ENCODE measurements at places on chromosomes 4 and X. TPM values are rescaled to one million over a fixed set of nuclear protein-coding genes. Genes with fewer than 3 reads are reported as not detected.

The RAB33A gene
- not detected for total RNA-seq

The HMX1 gene
- total RNA-seq = not detected

The MCTS1 gene
- 20.7 TPM for total RNA-seq

The APELA gene
- total RNA-seq = not detected

The TMPRSS11D gene
- total RNA-seq = not detected

The PPARGC1A gene
- 12.2 TPM for total RNA-seq

The NLGN3 gene
- total RNA-seq = 0.04 TPM

The SLBP gene
- total RNA-seq = 12.7 TPM

The BST1 gene
- 2.8 TPM for total RNA-seq

The COL25A1 gene
- 0.34 TPM for total RNA-seq

The PPP2R2C gene
- total RNA-seq = 0.69 TPM

The PROM1 gene
- total RNA-seq = 23.0 TPM

The SPRY1 gene
- 19.4 TPM for total RNA-seq

The SYTL4 gene
- 6.1 TPM for total RNA-seq

The SSX4 gene
- not detected for total RNA-seq

- H3K27ac ChIP-seq = no peak overlapping the region
- no peak for DNase-seq
- H3K4me1 ChIP-seq = no peaks in the 10 kb centered on the region
- H3K27me3 ChIP-seq = no peaks in the 10 kb centered on the region
- H3K4me3 ChIP-seq = no peak overlapping the region
These were observed 153.3 kb downstream of the IL15 start for GRCh38 chr4:141789716-141790115.

GRCh38 chr4:48556268-48556667, 66.2 kb downstream of the ZAR1 start:
- no peak overlapping the region for H3K4me3 ChIP-seq
- peaks cover 47% of the 10 kb centered on the region for H3K36me3 ChIP-seq

GRCh38 chr4:81213671-81214070, 1.4 kb downstream of the PRKG2 start:
- no peaks in the 10 kb centered on the region for H3K36me3 ChIP-seq
- H3K27ac ChIP-seq = no peak overlapping the region
- DNase-seq = no peak
- no peak overlapping the region for H3K4me3 ChIP-seq

DNA sequence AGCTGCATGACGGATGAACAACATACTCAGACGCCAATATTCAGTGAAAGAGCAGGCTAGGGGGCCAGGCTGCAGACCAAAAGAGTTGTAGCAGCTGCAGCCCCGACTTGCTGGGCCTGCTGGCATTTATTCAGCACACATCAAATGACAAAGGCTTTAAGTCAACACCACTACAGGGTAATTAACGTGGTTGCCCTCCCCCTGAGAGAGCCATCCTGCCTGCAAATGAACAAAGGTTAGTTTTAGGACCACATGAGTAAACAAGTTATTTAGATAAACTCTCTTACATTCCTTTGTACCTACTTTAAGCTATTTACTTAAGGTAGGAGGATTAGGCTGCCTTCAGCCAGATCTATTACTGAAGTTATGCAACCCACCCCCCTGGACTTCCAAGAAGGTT, 1329.1 kb downstream of the PCDH18 start:
- no peak overlapping the region for H3K4me3 ChIP-seq
- no peak for DNase-seq
- no peaks in the 10 kb centered on the region for H3K36me3 ChIP-seq
- H3K27ac ChIP-seq = no peak overlapping the region

DNA sequence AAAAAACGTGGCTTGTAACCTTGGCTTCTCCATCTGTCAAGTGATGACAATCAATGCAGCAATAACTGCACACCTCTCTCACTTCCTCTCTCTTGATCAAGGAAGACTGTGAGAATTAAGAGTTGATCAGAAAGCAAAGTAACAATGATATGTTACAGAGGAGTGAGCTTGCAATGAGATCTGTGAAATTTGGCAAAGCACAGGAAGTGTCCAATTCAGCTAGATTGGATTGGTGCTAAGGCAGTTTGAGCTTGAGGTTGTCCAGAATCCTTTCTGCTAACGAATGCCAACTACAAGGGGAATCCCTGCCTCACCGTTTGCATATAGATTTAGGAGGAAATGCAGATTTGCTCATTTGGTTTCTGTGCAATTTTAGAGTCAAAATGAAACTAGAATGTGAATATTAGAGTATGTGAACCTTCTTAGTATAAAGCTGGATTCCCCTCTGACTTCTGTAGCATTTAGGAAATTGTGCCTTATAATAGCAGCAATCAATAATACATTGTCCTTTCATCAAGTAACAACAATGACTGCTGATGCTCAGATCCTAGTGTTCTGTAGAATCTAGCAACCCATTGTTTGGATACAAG, 346.4 kb downstream of the PTTG2 start:
- no peak for DNase-seq
- H3K36me3 ChIP-seq = no peaks in the 10 kb centered on the region
- no peak overlapping the region for H3K4me3 ChIP-seq

- no peak for DNase-seq
- H3K4me1 ChIP-seq = no peaks in the 10 kb centered on the region
- H3K27me3 ChIP-seq = no peaks in the 10 kb centered on the region
- H3K27ac ChIP-seq = no peak overlapping the region
These were observed 22.9 kb upstream of the PDLIM5 start for GRCh38 chr4:94428884-94429283.

DNA sequence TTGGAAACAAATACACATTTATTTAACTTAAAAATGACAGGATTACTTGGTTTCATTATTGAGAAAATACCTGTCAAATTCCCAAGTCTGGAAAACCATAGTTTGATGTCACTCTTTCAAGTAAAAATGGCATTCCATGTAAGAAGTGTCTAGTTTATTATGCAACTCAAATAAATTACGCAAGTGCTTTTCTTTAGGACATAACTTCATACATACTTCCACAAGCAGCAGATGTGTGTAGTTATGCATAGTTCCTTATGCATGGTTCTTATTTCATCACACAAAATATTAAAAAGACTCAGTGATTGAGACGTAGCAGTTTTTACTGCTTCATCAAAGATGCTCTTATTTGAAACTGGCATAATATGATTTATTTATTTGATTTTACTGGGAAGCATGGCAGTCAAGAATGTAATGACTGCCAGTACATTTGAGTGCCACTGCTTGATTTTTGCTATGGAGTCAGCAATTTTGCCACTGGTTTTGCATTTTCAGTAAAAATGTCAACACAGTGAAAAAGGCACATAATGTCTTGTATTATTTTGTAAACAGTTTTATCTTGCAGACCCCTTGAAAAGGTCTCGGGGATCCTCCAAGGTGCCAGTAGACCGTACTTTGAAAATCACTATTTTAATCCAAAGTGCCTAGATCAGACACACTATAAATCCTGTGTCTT, 62.1 kb downstream of the CLCN3 start:
- no peaks in the 10 kb centered on the region for H3K4me1 ChIP-seq
- no peaks in the 10 kb centered on the region for H3K36me3 ChIP-seq
- H3K27me3 ChIP-seq = no peaks in the 10 kb centered on the region
- DNase-seq = no peak
- H3K27ac ChIP-seq = no peak overlapping the region

DNA sequence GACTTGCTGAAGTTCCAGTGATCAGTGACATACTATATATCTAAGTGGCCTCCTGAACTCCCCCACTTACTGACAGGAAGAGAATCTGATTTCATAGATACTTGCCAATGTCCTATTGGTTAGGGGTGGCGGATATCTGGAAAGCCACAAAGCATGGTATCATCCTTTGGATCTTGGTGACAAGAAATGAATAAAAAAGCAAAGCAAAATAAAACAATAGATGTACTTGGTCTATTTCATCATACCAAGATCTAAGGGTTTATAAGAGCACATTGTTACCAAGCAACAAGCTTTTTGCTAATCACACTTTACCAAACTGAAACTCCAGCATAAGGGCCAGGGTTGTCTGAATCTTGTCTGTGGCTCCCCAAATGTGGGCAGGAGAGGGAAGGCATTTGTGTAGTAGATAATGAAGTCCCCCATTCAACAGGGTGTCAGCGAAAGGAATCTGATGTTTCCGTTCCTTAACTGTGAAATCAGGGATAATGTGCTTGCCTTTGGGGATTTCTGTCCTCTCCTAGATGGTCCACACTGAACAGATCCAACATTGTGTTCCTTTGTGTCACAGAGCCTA, 125.0 kb upstream of the SMIM10 start:
- no peak overlapping the region for H3K27ac ChIP-seq
- no peaks in the 10 kb centered on the region for H3K36me3 ChIP-seq

DNA sequence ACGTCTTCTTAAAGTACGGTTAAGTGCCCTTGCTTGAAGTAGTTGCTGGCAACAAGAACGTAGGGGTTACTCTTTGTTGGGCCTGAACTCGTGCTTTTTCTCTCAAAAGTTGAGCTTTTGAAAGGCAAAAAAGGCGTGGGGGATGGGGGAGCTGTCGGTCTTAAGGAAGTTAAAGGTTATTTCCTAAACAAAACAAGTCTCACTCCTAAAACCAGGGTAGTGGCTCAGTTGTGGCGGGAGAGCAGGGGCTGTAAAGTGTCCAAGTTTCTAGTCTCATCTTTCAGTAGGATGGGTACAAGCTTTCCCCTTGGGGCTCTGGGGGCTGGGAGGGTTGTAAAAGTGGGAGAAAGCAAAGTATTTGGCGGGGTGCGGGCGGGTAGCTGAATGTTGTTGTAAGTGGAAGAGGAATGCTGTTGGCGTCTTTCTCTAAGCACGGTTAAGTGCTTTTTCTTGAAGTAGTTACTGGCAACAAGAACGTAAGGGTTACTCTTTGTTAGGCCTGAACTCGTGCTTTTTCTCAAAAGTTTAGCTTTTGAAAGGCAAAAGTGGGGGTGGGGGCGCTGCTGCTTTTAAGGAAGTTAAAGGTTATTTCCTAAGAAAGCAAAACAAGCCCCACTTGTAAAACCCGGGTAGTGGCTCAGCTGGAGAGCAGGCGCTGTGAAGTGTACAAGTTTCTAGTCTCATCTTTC, 904 bp upstream of the WDR1 start:
- H3K27ac ChIP-seq = peak overlapping the region; percentile 90
- H3K4me1 ChIP-seq = peaks cover 11% of the 10 kb centered on the region
- H3K27me3 ChIP-seq = no peaks in the 10 kb centered on the region
- DNase-seq = no peak
- peaks cover 15% of the 10 kb centered on the region for H3K36me3 ChIP-seq

GRCh38 chr4:47639531-47639930, 154.5 kb downstream of the ATP10D start:
- no peak overlapping the region for H3K4me3 ChIP-seq
- DNase-seq = no peak
- no peaks in the 10 kb centered on the region for H3K4me1 ChIP-seq
- no peaks in the 10 kb centered on the region for H3K36me3 ChIP-seq
- H3K27ac ChIP-seq = no peak overlapping the region

DNA sequence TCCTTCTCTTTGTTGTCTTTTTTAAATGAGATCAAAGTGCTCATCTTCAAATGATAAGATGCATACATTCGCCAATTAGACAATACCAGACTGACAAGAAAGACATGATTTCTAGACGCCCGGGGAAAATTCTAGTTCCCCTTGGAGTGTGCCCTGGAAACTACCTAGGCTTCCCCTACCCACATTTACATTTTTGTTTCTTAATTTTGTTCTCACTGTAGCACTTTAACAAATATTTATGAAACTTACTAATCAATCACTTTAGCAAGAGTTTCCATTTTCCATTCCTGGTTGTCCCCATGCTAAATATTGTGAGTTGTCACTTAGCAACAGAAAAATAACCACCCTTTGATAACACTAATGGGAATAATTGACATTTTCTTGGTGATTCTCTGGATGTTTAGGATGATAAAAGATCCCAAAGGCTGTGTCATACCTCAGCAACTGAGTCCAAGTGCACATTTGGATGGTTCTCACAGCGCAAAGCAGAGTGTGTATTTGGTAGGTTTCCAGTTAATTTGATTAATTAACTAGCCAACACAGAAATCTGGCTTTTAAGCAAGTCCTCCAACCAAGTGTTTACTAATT, 69.6 kb downstream of the FGFBP1 start:
- no peaks in the 10 kb centered on the region for H3K4me1 ChIP-seq
- H3K36me3 ChIP-seq = no peaks in the 10 kb centered on the region
- H3K4me3 ChIP-seq = no peak overlapping the region

DNA sequence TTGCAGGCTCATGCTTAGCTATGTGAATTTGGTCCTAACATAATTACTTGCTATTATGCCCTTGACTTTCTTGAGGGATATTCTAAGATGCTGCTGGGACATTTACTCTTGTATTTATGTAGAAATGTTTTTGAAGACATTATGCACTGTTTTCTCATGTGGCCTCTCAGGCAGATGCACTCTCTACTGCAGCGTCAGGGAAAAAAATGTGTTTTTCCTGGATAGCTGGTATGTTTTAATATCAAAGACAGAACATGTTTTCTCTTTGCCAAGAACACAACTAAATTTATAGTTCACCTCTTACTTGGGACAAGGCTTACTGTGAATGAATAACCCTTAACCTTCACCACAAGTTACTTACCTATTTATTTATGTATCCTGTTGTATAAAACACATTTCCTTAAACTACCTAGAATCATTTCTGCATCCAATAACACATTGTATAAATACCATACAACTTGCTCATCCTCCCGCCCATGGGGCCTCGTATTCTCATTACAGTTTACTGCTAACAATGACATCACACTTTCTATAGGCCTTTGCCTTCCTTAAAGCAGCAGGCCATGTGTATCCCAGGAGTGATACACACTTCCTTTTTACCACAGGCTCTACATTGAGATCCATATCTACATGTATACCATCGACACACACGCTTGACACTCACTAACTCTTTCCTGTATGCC, 178.7 kb downstream of the SLIT2 start:
- no peak overlapping the region for H3K27ac ChIP-seq
- DNase-seq = no peak
- H3K4me1 ChIP-seq = no peaks in the 10 kb centered on the region
- H3K4me3 ChIP-seq = no peak overlapping the region
- no peaks in the 10 kb centered on the region for H3K36me3 ChIP-seq
- no peaks in the 10 kb centered on the region for H3K27me3 ChIP-seq

DNA sequence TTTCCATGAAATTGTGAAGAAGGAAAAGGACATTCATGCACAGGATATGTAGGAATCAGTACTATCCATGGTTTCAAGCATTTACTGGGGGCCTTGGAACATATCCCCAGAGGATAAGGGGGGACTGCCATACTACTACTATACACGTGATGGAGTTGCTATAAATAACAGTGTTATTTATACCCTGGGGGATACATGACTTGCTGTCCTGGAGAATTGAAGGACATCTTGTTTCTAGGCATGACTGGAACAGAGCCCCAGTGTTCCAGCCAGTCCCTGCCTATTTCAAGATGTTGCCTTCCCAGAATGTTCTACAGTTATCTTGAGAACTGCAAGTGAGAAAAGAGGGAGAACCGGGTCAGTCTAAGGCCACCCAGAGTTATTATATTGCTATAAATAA, 39.6 kb upstream of the ZNF81 start:
- H3K4me1 ChIP-seq = no peaks in the 10 kb centered on the region
- DNase-seq = no peak
- H3K27me3 ChIP-seq = no peaks in the 10 kb centered on the region
- no peak overlapping the region for H3K27ac ChIP-seq
- H3K36me3 ChIP-seq = no peaks in the 10 kb centered on the region

GRCh38 chrX:44922980-44923379, 50.0 kb downstream of the KDM6A start:
- DNase-seq = no peak
- no peaks in the 10 kb centered on the region for H3K36me3 ChIP-seq
- H3K27me3 ChIP-seq = no peaks in the 10 kb centered on the region
- H3K27ac ChIP-seq = no peak overlapping the region
- no peak overlapping the region for H3K4me3 ChIP-seq

Measured in pancreas (tissue), 10 donors.